ENCODE measurements at places on chromosomes 3 and 15. TPM values are rescaled to one million over a fixed set of nuclear protein-coding genes. Genes with fewer than 3 reads are reported as not detected.

DNA sequence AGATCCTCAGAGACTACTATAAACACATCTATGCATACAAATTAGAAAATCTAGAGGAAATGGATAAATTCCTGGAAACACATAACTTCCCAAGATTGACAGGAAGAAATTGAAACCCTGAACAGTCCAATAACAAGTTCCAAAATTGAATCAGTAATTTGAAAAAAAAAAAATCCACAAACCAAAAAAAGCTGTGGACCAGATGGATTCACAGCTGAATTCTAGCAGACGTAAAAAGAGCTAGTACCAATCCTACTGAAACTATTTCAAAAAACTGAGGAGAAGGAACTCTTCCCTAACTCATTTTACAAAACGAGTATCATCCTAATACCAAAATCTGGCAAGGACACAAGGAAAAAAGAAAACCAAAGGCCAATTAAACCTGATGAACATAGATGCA, 77.0 kb upstream of the FXR1 start:
- no peak for DNase-seq

GRCh38 chr3:187689984-187690383, 12.4 kb downstream of the RTP2 start:
- DNase-seq, result no peak

DNA sequence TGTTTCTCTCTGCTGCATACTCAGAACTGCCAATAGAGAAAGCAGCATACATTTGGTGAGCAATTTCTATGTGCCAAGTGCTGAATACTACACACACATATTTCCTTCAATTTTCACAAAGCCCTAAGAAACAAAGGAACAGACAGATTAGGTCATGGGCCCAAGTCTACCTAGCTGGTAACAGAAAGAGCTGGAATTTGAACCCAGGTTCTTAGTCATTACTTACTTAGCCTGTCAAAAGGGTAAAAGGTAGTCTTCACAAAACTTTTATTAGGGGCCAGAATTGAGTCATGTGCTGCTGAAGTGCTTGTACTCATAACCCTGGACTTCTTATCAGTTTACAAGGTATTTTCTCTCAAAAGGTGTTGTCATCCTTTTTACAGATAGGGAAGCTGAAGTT, 10.4 kb upstream of the ABHD17C start:
- no peak for DNase-seq

GRCh38 chr3:7764115-7764514, 737.5 kb upstream of the LMCD1 start:
- no peak for DNase-seq

DNA sequence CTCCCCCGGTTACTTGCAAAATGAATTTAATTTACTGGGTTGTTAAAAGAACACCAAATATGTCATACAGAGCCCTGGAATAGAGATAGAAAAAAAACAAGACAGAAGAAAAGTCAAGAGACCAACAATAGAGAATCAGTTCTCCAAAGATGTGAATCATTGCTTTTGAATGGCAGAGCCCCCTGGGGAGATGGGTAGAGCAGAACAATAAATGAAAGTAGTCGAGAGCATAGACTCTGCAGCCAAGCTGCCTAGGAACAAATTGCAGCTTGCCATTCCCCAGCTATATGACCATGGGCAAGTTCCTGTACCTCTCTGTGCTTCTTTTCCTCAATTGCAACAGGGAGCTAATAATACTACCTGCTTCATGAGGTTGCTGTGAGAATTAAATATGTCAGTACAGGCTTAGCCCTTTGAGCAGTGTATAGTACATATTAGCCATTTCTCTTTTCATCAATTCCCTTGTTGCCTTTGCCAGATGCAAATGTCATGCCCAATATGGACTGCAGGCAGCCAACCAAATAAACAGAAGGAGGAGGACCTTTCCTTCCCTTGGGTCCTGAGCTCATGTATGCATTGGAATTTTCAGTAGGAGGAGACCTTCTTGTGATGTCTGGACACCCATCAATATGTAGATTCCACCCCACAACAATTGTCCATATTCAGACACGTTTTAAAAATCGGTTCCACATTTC, 25.0 kb upstream of the BFSP2 start:
- no peak for DNase-seq

- no peak for DNase-seq
Measured at GRCh38 chr15:36465304-36465703, 114.1 kb upstream of the CDIN1 start.

- DNase-seq, result peak; percentile 95
Measured at GRCh38 chr15:66841953-66842681, 140.1 kb downstream of the SMAD6 start.

CCR4 gene
- not detected for total RNA-seq

GRCh38 chr3:129231331-129232119, 17.9 kb upstream of the COPG1 start:
- no peak for DNase-seq

DNA sequence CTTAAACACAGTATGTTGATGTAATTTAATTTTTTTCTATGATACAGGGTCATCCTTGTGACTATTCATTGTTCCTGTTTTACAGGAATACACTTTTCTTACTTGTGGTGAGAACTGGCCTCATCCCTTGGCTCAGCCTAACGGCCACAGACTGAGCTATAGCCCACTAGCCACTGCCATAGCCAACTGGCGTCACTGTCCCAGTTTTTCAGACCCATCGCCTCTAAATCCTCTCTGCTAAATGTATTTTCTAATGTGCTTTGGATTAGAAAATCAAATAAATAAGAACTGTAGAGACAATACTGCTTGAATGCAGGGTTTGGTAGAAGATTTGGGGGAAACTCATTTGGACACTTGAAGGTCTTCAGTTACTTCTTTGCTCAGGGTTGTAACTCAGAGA, 113.1 kb downstream of the TIGIT start:
- DNase-seq, result no peak

- DNase-seq, result no peak
Measured at GRCh38 chr3:172553526-172554252, 30.5 kb upstream of the TNFSF10 start.

GRCh38 chr3:192917404-192918274, at the start of gene MB21D2:
TSS of gene MB21D2 (minus strand) at chr3:192917856. CDS start at chr3:192917840, 16 bp downstream.
- DNase-seq, result peak; percentile 85

DNA sequence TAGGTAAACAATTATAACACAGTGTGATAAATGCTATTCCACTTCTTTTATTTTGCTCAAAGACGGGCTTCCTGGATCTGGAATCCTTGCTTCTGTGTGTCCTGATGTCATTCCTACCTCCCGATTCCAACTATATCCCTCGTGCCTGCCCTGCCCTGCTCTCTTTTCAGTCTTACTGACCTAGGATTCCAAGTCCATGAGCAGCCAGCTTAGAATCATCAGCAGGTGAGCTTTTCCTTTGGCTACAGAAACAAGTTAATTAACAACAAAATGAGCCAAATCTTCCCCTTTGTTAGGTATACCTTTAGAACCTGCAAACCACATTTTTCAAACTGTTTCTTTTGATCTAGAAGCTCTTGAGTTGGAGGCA, 21.9 kb upstream of the KPNA1 start:
- DNase-seq, result no peak

DNA sequence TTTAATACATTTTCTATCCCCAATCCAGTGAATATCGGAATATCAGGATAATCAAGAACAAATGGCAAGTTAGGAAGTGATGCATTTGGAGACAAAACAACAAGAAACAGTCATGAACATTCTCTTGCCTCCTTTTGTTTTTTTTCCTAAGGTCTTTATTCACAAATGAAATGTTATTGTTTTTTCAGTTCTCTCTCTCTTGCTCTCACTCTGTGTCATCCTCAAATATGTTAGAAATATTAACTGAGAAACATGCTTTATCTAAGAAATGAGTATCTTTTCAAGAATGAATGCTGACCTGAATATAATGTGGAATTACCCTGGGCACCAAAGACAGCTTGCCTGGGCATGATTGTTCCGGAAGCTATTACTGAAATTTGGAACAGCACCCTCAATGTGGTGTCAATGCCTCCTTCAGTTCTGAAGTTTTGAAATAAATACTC, 51.3 kb downstream of the RBMS3 start:
- peak; percentile 20 for DNase-seq

SAMD7 gene
- total RNA-seq, result not detected

GRCh38 chr15:99148851-99149276, 44.0 kb downstream of the SYNM start:
- DNase-seq, result peak; percentile 77

- peak; percentile 60 for DNase-seq
Measured at GRCh38 chr3:126355777-126356372, 1.3 kb downstream of the KLF15 start.

TBC1D2B gene
- 24.2 TPM for total RNA-seq

DNA sequence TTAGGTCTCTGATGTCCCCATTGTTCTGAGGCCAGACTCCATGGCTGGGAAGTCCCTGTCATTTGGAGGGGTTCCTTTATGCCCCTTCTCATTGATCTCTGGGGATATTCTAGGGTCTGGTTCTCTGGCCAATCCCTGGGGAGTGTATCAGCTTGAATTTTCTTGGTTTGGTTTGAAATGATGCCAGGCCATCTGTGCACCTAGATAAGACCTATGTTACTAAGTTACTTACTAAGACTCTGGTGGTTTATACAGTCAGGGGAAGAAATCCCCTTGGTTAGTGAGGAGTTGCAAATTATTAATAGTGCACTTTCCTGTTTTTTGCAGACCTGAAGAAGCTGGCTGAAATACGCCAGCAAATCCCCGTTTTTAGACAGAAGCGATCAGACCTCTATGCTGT, 20.3 kb downstream of the NIT2 start:
- no peak for DNase-seq

DNA sequence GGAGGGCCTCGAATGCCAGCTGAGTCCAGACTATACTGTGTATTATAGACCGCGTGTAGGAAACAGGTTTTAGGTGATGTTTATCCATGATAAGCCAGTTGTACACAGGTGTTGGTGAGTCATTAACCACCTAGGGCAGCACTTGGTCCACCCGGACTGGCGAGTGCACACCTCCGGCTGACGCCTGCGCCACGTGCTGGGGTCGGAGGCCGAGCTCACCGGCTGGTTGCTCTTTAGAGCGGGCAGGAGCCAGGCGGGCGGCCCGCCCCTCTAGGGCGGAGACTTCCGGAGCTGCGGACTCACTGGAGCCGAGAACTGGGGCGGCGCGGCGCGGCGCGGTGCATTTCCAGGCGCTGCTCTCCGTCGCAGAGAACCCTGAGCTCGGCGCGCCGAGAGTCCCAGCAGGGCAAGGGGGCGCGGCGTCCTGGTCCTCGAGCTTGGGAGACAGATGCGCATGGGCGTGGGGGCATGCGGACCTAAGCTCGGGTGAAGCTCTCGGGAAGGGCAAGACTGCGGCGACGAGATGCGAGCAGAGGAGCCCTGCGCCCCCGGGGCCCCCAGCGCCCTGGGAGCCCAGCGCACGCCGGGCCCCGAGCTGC, at the start of gene ESYT3:
ESYT3 (plus strand) TSS at position 341 of the 599 bp plus-strand sequence; CDS start at position 524, 183 bp downstream.
- DNase-seq, result peak; percentile 40

COPS2 gene
- 47.5 TPM for total RNA-seq

- no peak for DNase-seq
Measured at GRCh38 chr3:49454458-49454857, 15.6 kb upstream of the DAG1 start.

ZNF385D gene
- total RNA-seq, result 1.8 TPM

TMEM212 gene
- not detected for total RNA-seq

CCR2 gene
- not detected for total RNA-seq

DNA sequence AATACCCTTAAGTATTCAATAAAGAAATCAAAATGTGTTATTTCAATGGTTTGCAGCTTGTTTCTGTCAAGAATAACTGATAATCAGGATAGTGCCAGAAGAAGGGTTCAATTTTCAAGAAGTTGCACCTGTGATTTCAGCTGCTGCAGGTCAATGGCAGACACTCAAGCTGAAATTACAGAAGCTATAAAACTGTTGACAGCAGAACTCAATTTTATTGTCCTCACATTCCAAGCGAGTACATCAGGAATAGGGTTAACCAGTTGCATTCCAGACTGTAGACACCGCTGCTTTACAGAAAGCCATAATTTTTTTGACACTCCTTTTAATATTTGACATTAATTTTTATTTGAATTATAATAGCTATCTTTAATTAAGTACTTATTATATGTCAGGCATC, 364.1 kb downstream of the CGGBP1 start:
- no peak for DNase-seq

CMSS1 gene
- total RNA-seq, result 3.0 TPM

DNA sequence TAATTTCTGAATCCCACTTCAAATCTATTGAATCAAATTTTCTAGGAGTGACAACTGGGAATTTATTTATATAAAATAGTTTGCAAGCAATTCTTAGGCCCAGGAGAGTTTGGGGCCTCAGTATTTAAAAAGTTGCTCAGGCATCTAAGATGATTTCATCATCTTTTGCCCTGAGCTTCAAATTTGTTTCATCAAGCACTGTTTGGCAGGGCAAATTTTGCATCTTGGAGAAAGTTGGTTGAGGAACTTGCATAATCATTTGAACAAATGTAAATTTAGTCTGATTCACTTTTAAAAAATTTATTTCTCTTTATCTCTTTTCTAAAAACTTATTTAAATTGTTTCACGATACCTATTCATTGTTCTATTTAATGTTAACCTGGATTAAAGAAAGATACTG, 702.8 kb downstream of the SI start:
- no peak for DNase-seq

- DNase-seq, result peak; percentile 62
Measured at GRCh38 chr3:53254509-53255422, 1.1 kb downstream of the TKT start.

MCF2L2 gene
- total RNA-seq, result 0.22 TPM

All from lung microvascular endothelial cell (primary cell).